ENCODE measurements at places on chromosomes 2 and 18. TPM values are rescaled to one million over a fixed set of nuclear protein-coding genes. Genes with fewer than 3 reads are reported as not detected.

- DNase-seq: no peak
Observed at GRCh38 chr18:79788734-79789085, 9.0 kb upstream of the KCNG2 start.

DNA sequence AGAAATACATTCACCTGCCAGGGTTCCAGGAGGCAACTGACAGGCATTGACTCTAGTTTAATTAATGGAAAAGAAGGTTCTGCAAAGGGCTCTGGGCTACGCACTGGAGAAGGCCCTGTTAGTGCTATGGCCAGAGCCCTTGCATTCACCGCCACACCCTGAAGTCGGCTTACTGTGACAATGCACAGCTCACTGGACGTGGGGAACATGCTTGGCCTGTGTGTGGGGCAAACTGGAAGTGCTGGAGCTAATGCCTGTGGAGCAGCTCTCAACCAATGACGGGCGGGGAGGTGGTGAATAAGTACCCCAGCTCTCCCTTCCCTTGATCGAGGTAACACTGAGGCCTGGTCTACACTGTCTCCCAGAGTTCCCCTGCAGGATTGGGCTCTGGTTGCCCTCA, 209.8 kb downstream of the HAUS1 start:
- DNase-seq: no peak

DNA sequence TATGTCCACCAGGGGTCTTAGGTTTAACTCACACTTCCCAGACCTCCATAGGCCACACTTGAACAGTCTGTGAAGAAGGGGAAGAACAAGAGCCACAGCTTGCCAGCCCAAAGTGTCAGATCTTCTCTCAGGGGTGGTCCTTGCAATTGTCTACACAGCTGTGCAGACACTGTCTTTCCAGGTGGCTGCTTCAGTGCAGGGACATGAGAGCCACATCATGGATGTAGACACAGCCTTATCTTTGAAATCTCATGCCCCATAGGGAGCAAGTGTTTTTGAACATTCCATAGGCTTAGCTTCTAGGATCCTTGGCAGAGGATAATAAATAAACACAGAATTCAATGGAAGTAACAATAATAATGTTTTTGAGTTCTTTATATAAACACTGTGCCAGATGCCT, 6.7 kb downstream of the ZNF407 start:
- DNase-seq: no peak

- DNase-seq: no peak
Observed at GRCh38 chr2:22753476-22753875, 631.5 kb upstream of the KLHL29 start.

- DNase-seq: peak; percentile 24
Observed at GRCh38 chr18:47883771-47884413, 46.6 kb downstream of the SMAD2 start.

GRCh38 chr2:30046396-30046795, 100.4 kb upstream of the YPEL5 start:
- no peak for DNase-seq

DNA sequence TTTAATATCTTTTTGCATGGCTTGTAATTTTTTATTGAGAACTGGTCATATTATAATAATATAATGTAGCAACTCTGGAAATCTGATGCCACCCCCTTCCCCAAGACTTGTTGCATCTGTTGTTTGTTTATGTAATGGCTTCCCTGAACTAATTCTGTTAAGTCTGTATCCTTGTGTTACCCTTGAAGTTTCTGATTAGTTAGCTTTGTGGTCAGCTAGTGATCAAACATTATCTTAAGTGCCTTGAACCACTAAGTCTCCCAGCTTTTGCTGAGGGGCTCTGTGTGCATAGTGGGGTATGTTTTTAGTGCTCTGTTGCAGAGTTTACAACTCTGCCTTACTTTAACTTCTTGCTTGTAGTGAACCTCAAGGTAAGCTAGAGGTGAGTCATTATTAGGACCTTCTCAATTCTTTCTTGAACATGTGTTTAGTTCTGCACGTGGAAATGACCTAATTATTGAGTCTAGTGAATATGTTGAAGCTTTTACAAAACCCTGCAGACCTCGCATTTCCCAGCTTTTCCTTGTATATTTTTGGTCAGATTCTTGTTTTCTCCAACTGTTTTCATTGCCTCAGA, 24.8 kb downstream of the SMCHD1 start:
- no peak for DNase-seq

GRCh38 chr2:12070153-12070552, 323.7 kb downstream of the LPIN1 start:
- no peak for DNase-seq

DNA sequence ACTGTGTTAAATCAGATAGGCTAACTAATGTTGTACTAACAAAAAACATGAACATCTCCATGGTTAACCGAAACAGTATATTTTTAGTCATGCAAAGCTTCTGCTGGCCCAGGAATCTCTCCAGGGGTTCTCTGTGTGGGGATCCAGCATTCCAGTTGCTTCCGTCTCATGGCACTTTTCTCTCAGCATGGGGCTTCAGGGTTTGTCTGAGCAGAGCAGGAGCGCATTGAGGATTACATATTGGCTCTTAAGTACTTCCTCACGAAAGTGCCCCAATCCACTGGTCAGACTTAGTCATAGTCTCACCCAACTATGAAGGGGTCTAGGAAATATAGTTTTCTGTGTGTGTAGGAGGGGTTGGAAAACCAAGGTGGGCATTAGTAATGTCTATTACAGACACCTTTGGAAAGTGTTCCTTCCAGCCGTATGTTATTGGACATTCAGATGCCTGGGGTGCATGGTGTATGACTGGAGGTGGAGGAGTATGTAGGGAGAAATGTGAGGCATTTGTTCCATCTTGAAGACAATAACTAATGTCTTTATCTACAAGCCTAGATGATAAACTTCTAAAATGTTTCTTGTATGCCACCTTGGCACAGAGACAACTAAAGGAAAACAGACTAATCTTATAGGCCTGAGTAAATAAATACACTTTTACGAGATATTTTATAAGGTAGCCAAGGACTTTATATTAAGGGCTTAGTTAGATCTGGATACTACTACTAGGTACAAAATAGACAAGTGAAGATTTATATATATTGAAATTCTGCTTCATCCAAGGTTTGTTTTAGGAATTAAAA, 123.8 kb upstream of the ZEB2 start:
- no peak for DNase-seq

DNA sequence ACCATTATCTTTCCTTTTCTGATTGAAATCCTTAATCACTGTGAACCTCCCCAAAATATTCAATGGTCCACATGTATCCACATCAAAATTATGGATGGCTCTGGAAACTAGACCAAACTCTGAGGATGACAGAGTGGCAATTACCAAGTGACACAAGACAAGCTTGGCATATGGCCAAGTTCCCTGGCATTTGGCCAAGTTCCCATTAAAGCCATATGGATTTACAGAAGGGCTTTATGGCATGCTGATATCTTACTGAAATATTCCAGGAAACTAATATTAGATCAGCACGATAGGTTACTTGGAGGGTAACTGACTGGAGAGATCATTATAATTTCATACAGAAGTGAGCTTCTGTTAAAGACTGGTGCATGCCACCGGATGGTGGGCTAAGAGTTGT, 21.9 kb upstream of the CERS6 start:
- DNase-seq: peak; percentile 17

- DNase-seq: no peak
Observed at GRCh38 chr18:36128907-36129299, 237 bp downstream of the SLC39A6 start.

GRCh38 chr2:77322431-77322830, 199.7 kb downstream of the LRRTM4 start:
- no peak for DNase-seq

DNA sequence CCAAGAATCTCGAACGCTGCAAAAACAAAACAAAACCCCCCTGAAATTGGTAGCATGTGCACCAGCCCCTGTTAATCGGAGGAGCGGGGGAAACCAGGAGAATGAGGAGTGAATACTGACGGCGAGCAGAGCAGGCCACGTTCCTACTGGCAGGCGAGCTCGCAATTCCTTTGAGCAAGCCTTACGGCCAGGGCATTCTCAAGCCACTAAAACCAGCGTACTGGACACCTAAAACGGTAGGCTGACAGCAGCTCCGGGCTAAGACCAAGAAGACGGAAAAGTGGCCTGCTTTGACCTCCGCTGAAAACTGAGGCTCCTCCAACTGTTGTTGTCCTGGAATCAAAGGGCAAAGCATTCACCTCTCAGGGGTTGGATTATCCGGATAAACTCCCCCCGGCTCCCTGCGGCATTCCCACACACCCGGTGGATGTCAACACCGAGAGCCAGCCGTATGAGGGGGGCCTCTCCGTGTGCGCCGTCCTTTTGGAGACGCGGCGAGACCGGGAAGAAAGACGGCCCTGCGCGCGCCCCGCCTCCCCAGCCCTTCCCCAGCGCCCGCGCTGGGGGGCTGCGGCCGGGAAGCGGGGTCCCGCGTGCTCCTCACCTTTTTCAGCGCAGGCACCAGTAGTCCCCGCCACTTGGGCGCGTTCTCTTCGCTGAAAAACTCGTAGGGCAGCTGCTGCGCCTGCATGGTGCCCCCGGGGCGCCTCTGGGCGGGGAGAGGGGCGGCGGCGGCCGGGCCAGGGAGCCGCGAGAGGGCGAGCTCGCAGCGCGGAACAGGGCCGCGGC, 925 bp downstream of the SOS1 start:
- DNase-seq: peak; percentile 75

DNA sequence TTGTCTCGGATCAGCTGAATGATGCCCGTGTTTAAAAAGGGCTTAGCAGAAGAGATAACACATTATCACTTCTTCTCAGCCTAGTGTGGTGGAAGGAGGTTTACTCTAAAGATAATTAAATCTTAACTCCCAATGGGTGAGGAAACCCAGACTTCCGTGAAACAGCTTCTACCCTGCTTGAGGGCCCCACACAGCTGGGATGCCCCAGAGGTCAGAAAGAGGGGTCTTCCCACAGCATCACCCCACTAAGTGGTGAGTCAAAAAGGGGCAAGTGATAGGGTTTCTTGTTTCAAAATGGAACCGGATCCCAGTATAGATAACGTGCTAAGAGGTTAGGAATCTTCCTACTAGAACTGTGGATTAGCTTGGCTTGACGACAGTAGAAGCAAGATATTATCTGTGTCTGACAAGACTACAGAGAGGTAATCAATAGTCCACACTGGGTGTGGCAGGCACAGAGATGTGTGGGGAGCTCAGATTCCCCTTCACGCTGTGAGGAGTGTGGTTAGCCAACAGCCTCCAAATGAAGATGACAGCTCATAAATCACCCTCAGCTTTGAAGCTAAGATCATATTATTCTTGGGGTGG, 129.6 kb upstream of the COPS8 start:
- no peak for DNase-seq

GRCh38 chr2:147910990-147911473, 66.2 kb downstream of the ACVR2A start:
- peak; percentile 6 for DNase-seq

- no peak for DNase-seq
Observed at GRCh38 chr2:188459061-188459460, 167.4 kb downstream of the GULP1 start.

DNA sequence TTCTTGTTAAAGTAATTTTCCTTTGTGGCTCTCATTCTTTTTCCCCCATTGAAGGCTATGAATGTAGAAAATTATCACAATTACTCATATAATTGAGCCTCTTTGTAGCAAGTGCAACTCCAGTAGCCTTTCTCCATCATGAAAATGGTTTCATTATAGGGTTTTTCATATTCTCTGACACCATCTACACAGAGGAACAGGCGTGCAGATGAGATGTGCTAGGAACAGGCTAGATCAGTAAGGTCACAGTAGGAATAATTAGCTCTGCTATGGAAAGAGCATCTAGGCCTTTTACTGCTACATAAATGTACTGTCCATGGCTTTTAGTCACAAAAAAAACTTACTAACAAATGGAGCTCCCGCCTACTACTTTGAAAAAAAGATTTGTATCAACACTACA, 12.6 kb upstream of the DLX1 start:
- no peak for DNase-seq

GRCh38 chr2:69305712-69306392, 81.2 kb downstream of the GFPT1 start:
- no peak for DNase-seq

DNA sequence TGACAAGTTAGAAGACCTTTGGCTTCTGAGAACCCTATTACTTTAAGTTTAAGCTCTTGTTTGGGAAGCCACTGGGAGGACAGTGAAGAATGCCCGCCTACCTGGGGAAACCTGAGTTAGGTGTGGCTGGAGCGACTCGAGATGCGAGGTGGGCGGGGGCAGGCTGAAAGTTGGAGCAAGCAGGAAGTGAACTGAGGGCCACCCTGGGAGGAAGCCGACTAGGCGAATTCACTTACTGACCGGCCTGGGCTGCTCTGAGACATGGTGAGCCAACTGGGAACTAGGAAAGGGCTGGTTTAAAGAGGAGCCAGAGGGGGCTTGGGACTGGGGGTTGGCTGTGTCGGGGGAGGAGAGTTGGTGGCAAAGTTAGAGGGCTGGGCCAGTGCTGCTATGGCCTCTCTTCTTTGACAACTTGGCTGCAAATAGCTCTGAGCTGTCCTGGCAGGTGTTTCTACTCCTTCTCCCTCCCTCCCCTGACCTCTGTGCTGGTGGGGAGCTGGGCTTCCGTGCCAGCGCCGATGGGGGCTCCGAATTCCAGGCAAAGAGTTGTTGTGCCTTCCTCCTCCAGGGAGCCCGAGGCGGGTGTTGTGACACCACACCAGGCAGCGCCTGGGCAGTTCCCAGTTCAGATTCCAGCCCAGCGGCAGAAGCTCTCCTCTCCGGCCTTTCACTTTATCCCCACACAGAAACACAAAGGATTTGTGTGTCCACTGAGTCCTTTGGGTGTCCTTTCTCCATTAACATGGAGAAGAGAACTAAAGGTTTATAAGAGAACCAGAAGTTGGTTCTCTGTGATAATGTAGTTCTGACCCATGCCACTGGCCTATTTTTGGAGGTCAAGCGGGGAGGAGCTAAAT, at the start of gene VAMP8:
TSS of gene VAMP8 (plus strand) at position 201 of the 857 bp plus-strand sequence. CDS start at position 262, 61 bp downstream.
- peak; percentile 54 for DNase-seq

DNA sequence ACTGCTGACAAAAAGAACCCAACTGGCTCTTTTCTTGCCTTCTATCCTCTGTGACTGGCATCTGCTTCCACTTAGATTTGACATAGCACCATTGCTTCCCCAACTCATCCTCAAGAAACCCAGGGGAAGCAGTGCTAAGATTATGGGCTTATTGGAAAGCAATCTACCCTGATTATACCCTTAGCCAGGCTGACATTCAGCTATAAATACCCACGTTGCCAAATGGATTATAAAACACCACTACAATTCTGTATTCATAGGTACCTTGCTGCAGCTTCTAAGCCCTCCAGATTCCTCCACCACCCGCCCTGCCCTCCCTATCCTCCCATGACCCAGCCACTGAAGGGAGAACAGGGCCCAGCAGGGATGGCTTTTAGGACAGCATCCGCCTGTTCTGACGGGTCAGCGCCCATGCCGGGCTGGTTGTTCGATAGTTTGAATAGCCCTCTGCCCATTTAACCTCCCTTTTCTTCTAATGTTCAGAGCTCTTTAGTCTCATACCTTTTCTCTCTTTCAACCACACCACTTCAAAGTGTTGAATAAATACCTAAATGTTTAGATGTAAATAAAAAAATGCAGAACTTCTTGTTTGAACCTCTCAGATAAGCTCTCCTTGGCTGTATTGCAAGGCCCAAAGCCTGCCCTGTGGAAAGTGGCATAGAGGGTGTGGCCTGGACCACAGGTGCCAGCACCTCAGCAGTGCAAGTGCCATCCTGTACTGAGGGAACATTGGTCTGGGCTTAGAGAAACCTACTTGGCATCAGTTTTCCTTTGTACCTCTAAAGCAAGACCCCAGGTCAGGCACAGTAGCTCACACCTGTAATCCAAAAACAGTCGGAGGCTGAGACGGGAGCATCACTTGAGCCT, 86.6 kb upstream of the RGPD5 start:
- no peak for DNase-seq

Gene SERPINB11
- total RNA-seq: not detected

Gene NRP2
- total RNA-seq: not detected

Gene SULT1C4
- not detected for total RNA-seq

Gene SLC9A4
- total RNA-seq: not detected

Gene NT5DC4
- not detected for total RNA-seq

Gene RPIA
- 27.5 TPM for total RNA-seq

Gene FTCDNL1
- total RNA-seq: 0.60 TPM

Gene ANKRD62
- total RNA-seq: not detected

Gene AMER3
- total RNA-seq: not detected

Data from CD8-positive, alpha-beta T cell (primary cell).